ENCODE measurements at places on chromosomes 16 and 17.

DNA sequence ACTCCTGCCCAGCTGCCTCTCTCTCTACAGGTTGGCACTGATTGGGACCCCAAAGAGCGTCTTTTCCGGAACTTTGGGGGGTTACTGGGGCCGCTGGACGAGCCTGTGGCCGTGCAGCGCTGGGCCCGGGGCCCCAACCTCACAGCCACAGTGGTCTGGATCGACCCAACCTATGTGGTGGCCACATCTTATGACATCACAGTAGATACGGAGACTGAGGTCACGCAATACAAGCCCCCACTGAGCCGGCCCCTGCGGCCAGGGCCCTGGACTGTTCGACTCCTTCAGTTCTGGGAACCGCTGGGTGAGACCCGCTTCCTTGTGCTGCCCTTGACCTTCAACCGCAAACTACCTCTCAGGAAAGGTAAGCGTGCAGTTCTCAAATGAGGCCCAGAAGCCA lies 12.3 kb downstream of the XYLT2 start:
- DNase-seq = no peak
- H3K27me3 ChIP-seq = no peaks in the 10 kb centered on the region
- peaks cover 32% of the 10 kb centered on the region for H3K36me3 ChIP-seq
- H3K4me3 ChIP-seq = no peak overlapping the region
- no peak overlapping the region for H3K27ac ChIP-seq

DNA sequence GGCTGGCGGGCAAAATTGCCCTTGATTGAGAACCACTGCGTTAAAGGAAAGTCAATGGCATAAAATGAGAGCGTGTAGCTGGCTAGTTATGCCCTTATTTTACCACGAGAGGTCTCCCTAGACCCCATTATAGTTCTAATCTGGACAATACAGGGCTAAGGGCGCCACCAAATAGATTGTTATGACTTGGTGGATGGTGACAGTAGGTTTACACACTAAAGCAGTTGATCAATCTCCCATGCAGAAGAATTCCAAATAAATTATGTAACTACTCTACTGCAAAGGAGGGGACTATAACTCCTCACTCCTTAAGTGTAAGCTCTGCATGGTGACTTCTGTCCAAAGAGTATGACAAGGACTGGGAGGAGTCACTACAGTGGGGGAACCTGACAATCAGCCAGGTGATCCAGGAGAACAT lies 20.4 kb upstream of the YPEL2 start:
- no peaks in the 10 kb centered on the region for H3K36me3 ChIP-seq
- H3K27ac ChIP-seq = no peak overlapping the region
- DNase-seq = peak; percentile 75
- H3K4me1 ChIP-seq = peaks cover 5% of the 10 kb centered on the region

DNA sequence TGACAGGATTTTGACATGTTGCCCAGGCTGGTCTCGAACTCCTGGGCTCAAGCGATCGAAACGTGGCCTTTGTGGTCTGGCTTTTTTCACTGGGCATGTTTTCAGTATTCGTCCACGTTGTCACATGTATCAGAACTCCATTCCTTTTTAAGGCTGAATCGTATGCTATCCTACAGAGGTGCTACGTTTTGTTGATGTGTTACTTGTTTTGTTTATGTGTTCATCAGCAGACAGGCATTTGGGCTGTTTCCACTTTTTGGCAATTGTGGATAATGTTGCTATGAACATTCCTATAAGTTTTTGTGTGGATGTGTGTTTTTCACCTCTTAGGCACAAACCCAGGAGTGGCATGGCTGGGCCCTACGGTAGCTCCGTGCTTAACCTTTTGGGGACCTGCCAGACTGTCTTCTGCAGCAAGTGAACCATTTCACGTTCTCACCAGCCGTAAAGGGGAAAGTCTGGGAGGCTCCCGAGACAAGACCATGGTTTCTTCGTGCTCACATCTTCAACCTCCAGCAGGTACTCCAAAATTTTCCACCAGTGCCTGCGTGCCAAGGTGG lies 26.9 kb downstream of the ADCY9 start:
- peaks cover 5% of the 10 kb centered on the region for H3K36me3 ChIP-seq
- H3K4me1 ChIP-seq = peaks cover 11% of the 10 kb centered on the region
- no peaks in the 10 kb centered on the region for H3K27me3 ChIP-seq

DNA sequence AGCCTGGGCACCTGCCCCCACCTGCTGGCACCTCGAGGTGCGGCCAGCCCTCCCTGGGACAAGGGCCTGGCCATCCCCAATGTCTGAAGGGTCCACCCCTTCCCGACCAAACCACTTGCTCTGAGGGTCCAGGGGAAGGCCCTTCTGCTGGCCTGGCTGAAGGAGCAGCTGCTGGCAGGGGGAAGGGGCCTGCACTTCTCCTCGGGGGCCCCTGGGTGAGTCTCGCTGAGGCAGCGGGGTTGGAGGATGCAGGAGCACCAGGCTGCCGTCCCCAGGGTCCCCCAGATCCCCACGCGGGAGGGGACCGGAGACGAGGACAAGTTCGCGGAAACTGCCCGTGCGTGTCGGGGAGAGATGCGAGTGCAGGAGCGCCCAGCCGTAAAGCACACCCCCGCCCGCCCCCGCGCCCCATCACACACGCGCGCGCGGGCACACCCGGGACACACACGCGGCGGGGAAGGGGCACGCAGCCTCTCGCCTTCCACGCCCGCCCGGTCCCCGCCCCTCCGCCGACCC lies 725 bp upstream of the CACNA1H start:
- H3K27me3 ChIP-seq = no peaks in the 10 kb centered on the region
- no peak overlapping the region for H3K27ac ChIP-seq
- no peak overlapping the region for H3K4me3 ChIP-seq
- no peaks in the 10 kb centered on the region for H3K4me1 ChIP-seq
- DNase-seq = no peak

DNA sequence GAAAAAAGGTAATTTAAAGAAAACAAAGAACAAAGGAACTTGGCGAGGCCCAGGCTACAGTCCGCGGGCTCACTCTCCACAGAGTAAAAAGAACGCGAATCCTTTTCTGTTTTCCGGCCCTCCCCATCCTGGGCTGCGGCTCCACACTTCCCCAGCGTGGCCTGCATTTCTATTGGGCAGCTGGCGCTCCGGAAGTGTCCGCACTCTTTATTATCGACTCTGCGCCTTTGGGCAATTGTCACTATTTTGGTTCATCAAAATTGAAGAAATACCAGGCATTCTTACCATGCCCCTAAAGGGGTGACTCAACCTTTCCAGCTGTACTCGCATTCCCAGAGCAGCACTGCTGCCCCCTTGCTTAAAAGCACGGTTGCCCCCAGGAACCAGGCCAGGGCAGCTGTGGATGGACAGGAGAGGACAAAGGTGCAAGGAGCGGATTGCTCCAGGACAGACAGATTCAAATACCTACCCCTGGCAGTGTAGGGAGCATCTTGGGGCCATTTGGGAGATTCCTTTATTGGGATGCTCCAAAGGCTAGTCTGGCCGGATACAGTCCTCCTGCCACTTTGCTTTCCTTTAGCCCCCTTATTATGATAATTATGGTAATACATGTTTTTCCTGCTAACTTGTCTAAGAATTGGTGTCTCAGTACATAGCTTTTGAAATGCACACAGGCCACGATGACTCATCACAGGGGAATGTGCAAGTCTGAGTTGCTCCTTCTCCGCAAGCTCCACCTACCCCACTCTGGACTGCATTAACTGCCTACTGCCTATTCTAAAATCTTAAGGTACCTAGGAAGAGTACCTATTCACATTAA lies 985 bp upstream of the SLFN12 start:
- H3K36me3 ChIP-seq = peaks cover 4% of the 10 kb centered on the region
- no peaks in the 10 kb centered on the region for H3K27me3 ChIP-seq
- peaks cover 21% of the 10 kb centered on the region for H3K4me1 ChIP-seq
- peak overlapping the region; percentile 79 for H3K4me3 ChIP-seq
- DNase-seq = peak; percentile 98

GRCh38 chr16:27258241-27258734 lies 10.3 kb downstream of the NSMCE1 start:
- no peaks in the 10 kb centered on the region for H3K27me3 ChIP-seq
- peak; percentile 82 for DNase-seq
- peaks cover 41% of the 10 kb centered on the region for H3K36me3 ChIP-seq
- H3K4me1 ChIP-seq = peaks cover 28% of the 10 kb centered on the region

- no peaks in the 10 kb centered on the region for H3K27me3 ChIP-seq
These were observed 57.6 kb downstream of the AMFR start for GRCh38 chr16:56367764-56368163.

DNA sequence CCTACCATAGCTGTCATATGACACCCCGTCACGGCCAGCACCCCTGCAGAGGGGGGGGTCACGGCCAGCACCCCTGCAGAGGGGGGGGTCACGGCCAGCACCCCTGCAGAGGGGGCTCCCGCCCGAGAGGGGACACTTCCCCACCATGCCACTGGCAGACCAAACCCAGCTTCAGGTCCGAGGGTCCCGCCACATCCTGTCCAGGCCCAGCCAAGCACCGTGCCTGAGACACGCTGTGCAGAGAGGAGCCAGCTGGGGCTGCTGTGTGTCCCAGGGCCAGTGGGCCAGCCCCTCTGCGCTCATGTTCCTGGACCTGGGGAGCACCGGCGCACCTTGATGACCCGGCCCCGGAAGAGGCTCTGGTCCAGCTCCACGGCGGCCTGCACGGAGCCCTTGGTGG lies 1.9 kb downstream of the PABPN1L start:
- H3K4me1 ChIP-seq = no peaks in the 10 kb centered on the region
- no peak overlapping the region for H3K27ac ChIP-seq
- peaks cover 16% of the 10 kb centered on the region for H3K27me3 ChIP-seq
- H3K36me3 ChIP-seq = peaks cover 9% of the 10 kb centered on the region
- no peak overlapping the region for H3K4me3 ChIP-seq

DNA sequence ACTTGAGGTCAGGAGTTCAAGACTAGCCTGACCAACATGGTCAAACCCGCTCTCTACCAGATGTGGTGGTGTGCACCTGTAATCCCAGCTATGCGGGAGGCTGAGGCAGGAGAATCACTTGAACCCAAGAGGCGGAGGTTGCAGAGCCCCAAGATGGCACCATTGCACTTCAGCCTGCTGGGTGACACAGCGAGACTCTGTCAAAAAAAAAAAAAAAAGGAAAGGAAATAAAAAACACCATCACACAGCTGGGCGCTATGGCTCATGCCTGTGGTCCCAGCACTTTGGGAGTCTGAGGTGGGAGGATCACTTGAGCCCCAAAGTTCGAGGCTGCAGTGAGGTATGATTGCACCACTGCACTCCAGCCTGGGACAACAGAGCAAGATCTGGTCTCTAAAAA lies 13.3 kb upstream of the SBK1 start:
- H3K4me3 ChIP-seq = no peak overlapping the region
- no peaks in the 10 kb centered on the region for H3K36me3 ChIP-seq
- no peak for DNase-seq
- H3K27me3 ChIP-seq = peaks cover 37% of the 10 kb centered on the region
- no peak overlapping the region for H3K27ac ChIP-seq
- peaks cover 9% of the 10 kb centered on the region for H3K4me1 ChIP-seq

DNA sequence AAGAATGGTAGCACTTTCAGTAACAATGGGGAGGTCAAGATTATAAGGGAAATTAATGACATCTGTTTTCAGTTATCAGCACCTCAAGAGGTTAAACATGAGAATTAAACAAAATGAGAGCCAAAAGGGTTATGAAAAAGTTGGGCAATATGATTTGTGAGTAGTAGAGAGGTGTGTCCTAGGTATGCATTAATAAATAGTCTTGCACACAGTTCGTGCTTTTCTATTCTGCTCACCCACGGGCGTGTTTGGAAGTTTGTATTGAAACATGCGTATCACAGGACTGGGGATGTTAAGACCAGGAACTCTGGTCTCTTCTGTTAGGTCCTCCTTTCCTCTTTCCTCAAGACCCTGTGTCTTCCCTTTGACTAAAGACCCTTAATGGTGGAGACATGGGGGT lies 6.0 kb downstream of the BPTF start:
- no peak overlapping the region for H3K27ac ChIP-seq
- H3K27me3 ChIP-seq = no peaks in the 10 kb centered on the region
- peaks cover 43% of the 10 kb centered on the region for H3K4me1 ChIP-seq
- H3K36me3 ChIP-seq = peaks cover 30% of the 10 kb centered on the region

- no peak for DNase-seq
- H3K27me3 ChIP-seq = no peaks in the 10 kb centered on the region
- no peak overlapping the region for H3K27ac ChIP-seq
- H3K36me3 ChIP-seq = peaks cover 6% of the 10 kb centered on the region
- no peaks in the 10 kb centered on the region for H3K4me1 ChIP-seq
These were observed 50.3 kb downstream of the KSR1 start for GRCh38 chr17:27506348-27507218.

- no peak overlapping the region for H3K4me3 ChIP-seq
- no peaks in the 10 kb centered on the region for H3K27me3 ChIP-seq
- H3K27ac ChIP-seq = no peak overlapping the region
- H3K36me3 ChIP-seq = peaks cover 52% of the 10 kb centered on the region
- peak; percentile 72 for DNase-seq
These were observed 6.3 kb downstream of the ESRP2 start for GRCh38 chr16:68229431-68230175.

Data from MCF 10A (cell line).